Smooth muscle cell of bladder (primary cell): ENCODE measurements at places on chromosomes 2 and 18. TPM values are rescaled to one million over a fixed set of nuclear protein-coding genes. Genes with fewer than 3 reads are reported as not detected.

The DSG4 gene
- total RNA-seq: not detected in 2 replicates

The GAREM2 gene
- 0.43 and 0.65 TPM in 2 replicates for total RNA-seq

The GALNT14 gene
- not detected in 2 replicates for total RNA-seq

The NOSTRIN gene
- 0.09 and 0.14 TPM in 2 replicates for total RNA-seq

The LAMA3 gene
- total RNA-seq: 19.1 and 20.9 TPM in 2 replicates

The PEX13 gene
- total RNA-seq: 25.2 and 25.7 TPM in 2 replicates

The UGT1A8 gene
- total RNA-seq: 0.37 and 0.71 TPM in 2 replicates

The CGREF1 gene
- 7.0 and 8.2 TPM in 2 replicates for total RNA-seq

The FIGN gene
- 0.43 and 0.65 TPM in 2 replicates for total RNA-seq

The MBD2 gene
- 27.4 and 27.6 TPM in 2 replicates for total RNA-seq

The KRTCAP3 gene
- 0.18 TPM in 1 of 2 replicates, not detected in the other for total RNA-seq
